ENCODE measurements at places on chromosomes 12 and 14. TPM values are rescaled to one million over a fixed set of nuclear protein-coding genes. Genes with fewer than 3 reads are reported as not detected.

Gene PTPRQ
- 1.3 TPM for total RNA-seq

Gene OR4K2
- total RNA-seq, result not detected

Gene MYF6
- 1.4 TPM for total RNA-seq

Gene TMTC3
- total RNA-seq, result 34.1 TPM

Gene KRT6C
- 0.31 TPM for total RNA-seq

Gene IKZF4
- total RNA-seq, result 6.1 TPM

Gene KRT80
- 65.1 TPM for total RNA-seq

Gene LYZ
- total RNA-seq, result 174 TPM

Gene SLC4A8
- 14.0 TPM for total RNA-seq

Gene NYNRIN
- 129 TPM for total RNA-seq

Gene TRHDE
- total RNA-seq, result 3.2 TPM

Gene SYNDIG1L
- total RNA-seq, result 0.71 TPM

Gene ACRBP
- total RNA-seq, result 3.9 TPM

Gene CLEC2A
- not detected for total RNA-seq

Gene SOX5
- 32.8 TPM for total RNA-seq

Gene RNU7-1
- total RNA-seq, result not detected

Gene SRRM4
- 1.4 TPM for total RNA-seq

Gene A2ML1
- 26.0 TPM for total RNA-seq

Gene OTX2
- total RNA-seq, result 0.22 TPM

Gene FGFR1OP2
- total RNA-seq, result 46.9 TPM

Gene OR4M1
- not detected for total RNA-seq

Gene MANSC4
- total RNA-seq, result not detected

Gene GPD1
- 9.0 TPM for total RNA-seq

Gene OASL
- 0.19 TPM for total RNA-seq

Gene CLEC6A
- total RNA-seq, result not detected

Gene GARIN6
- not detected for total RNA-seq

Gene SLC25A47
- not detected for total RNA-seq

Gene VPS33A
- total RNA-seq, result 33.0 TPM

Gene KCNMB4
- 3.9 TPM for total RNA-seq

Gene AACS
- 37.1 TPM for total RNA-seq

Gene TRPV4
- 3.1 TPM for total RNA-seq

Gene KRT72
- 2.9 TPM for total RNA-seq

Gene MED13L
- total RNA-seq, result 97.7 TPM

Gene MEG3
- 0.74 TPM for total RNA-seq

Gene OTOGL
- 0.27 TPM for total RNA-seq

Gene KLRF1
- not detected for total RNA-seq
